H7 (cell line): ENCODE measurements at places on chromosomes 7 and 10.
A peak's percentile ranks its signal among the peaks of the same experiment; 100 is the strongest.

DNA sequence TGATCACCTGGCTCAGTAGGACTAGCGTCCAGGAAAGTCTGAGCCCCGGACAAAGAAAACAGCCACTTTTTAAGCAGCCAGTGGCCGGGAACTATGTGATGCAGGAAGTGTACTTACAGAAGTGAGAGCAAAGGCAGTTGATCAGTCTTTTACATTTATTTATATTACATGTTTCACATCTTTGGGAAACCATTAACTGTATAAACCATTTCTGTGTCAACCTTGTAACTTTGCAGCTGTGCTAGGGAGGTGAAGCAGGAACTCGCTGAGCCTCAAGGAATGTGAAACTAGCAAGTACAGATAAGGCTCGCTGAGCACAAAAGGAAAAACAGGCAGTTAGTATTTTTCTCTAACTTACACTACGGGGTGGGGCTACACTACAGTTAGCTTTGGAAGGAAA lies 39.9 kb upstream of the HECW1 start:
- DNase-seq = no peak

- DNase-seq = peak; percentile 31
These were observed 73.1 kb downstream of the CD36 start for GRCh38 chr7:80711531-80711930.

DNA sequence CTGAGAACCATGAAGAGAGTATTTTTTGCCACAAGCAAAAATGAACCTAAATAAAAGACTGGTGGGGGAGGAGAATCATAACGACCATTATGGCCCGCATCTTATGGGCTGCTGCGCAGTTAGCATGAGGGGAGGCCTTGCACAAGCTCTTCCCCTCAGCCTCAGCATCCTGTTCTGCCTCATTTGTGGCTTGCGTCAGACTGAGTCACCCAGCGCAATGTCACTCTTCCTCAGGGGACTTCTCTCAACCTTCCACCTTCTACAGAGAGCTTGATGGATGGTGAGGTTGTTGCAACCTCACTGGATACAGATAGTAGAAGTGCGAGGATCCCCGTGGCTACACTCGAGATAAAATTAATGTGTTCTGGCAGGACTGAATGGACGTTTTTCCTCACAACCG lies 16.8 kb upstream of the GPR15LG start:
- DNase-seq = no peak

- no peak for DNase-seq
These were observed 4.4 kb upstream of the GRK5 start for GRCh38 chr10:119203006-119203405.

- no peak for DNase-seq
These were observed 67.1 kb downstream of the GNAT3 start for GRCh38 chr7:80444811-80445210.

DNA sequence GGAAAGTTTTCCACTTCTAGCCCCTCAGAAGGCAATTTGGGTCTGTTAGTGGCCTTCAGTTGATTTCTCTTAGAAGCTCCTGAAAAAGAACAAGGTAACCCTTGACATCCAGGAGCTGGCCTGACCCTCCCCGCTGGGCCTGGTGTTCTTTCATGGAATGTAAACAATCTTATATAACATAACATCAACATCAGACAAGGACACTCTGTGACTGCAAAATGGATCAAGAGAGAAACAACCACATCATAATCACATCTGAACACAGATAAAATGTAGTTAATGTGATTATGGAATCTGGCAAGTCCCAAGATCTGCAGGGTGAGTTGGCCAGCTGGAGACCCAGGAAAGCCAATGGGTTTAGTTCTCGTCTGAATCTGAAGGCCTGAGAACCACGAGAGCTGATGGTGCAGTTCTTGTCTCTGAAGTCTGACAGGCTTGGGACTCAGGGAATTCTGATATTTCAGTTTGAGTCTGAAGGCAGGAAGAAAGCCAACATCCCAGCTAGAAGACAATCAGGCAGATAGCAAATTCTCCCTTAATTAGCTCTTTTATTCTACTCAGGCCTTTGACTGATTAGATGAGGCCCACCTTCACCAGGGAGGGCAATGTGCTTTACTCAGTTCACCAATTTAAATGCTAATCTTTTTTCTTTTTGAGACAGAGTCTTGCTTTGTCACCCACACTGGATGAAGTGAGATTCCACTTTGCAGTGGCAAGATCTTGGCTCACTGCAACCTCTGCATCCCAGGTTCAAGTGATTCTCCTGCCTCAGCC lies 91.4 kb upstream of the NAMPT start:
- DNase-seq = no peak

GRCh38 chr10:98414578-98414931 lies 427 bp downstream of the PYROXD2 start:
- no peak for DNase-seq

DNA sequence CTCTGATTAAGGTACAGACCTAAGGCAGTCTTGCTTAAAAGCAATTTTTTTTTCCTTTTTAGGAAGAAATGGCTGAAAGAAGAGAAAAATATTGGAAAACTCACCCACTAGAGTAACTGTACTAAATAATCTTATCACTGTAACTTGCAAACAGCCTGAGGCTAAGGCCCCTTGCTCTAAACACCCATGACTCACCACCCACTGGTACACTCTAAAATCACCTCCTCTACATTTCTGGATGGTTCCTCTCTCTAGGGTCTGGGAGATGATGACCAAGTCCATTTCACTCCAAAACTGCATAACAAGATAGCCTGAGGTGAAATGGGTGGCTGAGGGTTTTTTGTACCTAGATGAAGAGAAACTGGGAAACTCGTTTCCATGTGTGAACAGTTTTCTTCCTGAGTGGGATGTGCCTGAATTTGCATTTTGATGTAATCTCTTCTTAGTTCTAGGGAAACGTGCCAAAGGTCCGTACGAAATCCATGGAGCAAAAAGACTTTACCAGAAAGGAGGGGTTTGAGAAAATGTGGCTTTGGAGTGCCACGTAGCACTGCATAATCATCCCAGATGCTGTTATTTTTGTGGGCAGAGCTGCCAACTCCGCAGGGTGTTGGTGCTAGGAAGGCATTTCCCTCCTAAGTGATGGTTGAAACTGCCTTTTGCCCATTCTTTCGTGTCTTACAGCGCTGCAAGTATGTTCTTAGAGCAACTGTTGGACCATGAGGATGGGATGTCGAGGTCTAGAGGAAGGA lies 113.5 kb upstream of the C10orf90 start:
- DNase-seq = no peak

DNA sequence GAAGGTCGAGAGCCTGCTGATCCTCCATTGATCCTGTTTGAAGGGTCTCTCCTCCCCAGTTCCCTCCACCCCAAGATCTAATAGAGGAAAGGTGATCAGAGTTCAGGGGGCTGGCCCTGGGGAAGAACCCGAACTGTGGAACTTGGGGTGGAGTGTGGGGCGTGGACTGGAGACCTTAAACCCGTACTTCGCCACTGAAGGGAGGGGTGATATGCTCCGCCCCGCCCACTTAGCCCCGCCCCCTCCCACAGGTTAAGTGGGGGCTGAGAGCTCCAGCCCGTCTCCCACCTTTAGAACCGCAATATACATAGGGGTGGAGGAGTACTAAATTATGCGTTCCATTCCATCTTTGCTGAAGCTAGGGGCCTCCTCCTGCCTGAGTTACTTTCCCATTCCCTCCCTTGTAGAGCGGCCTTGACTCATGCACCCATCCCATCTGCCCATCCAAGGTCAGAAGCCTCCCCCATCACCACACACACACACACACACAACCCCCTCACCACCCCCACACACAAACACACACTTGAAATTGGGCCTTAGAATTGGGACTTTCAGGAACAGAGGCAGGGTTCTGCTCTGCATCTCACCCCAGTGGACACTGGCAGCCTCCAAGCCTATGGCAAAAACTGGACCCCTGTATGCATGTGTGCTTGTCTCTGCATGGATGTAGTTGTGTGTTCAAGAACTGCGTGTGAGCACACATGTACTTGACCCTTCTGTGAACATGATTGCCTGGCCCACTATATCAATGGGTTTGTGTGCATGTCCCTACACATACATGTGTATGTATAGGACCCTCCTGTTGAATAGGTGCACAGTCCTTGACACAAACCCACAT lies 991 bp downstream of the SEMA4G start:
- DNase-seq = peak; percentile 86

- DNase-seq = no peak
These were observed 244.3 kb downstream of the PHF14 start for GRCh38 chr7:11217848-11218565.

DNA sequence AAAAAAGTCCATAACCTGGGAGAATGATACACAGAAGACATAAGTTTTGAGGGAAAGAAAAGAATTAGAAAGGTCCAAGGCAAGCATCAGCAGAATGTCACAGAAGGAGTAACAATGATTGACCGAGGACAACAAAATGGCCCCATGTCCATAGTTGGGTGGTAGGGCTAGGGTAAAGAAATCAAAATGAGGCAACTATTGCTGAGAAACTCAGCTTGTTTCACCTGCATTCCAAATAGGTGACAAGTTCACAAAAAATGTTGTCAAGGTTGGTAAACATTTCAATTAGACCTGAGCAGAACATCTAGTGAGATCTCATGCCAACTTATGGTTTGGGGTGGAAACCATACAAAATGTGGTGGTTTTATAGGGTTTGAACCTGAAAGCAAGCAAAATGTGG lies 22.8 kb upstream of the DLX6 start:
- DNase-seq = no peak

GRCh38 chr10:86100581-86101061 lies 266.0 kb downstream of the GRID1 start:
- peak; percentile 72 for DNase-seq

DNA sequence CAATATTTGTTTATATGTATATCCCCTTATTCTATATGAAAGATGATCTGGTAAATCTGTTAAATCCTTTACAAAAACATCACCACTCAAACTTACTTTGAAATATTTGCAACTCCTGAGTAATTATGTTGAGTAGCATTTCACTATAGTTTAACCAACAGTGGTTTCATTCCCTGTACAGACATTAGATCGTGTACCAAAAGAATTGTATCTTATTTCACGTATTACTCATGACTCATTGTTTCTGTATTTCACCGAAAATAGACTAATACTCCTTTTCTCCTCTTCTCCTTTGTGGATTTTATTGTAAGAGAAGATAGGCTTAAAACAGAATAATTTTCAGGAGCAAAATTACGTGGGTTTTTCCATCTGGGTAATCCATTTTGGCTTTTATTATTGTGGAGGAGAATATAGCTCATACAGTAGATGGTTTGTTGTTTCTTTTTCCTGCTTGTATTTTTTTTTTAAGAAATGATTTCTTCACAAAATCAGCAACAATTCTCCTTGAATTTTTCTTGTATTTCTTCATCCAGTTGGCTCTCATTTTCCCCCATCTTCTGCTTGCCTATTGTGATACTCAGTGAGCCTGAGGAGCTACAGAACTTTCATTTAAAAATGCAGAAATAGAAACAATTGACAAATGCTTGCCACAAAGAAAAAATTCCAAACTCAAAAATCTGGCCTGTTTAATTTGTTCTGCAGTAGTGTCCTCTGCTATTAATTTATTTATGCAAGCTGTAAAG lies 90.6 kb upstream of the OIT3 start:
- no peak for DNase-seq

- DNase-seq = peak; percentile 0
These were observed 306.9 kb upstream of the DGKB start for GRCh38 chr7:15209429-15209828.

DNA sequence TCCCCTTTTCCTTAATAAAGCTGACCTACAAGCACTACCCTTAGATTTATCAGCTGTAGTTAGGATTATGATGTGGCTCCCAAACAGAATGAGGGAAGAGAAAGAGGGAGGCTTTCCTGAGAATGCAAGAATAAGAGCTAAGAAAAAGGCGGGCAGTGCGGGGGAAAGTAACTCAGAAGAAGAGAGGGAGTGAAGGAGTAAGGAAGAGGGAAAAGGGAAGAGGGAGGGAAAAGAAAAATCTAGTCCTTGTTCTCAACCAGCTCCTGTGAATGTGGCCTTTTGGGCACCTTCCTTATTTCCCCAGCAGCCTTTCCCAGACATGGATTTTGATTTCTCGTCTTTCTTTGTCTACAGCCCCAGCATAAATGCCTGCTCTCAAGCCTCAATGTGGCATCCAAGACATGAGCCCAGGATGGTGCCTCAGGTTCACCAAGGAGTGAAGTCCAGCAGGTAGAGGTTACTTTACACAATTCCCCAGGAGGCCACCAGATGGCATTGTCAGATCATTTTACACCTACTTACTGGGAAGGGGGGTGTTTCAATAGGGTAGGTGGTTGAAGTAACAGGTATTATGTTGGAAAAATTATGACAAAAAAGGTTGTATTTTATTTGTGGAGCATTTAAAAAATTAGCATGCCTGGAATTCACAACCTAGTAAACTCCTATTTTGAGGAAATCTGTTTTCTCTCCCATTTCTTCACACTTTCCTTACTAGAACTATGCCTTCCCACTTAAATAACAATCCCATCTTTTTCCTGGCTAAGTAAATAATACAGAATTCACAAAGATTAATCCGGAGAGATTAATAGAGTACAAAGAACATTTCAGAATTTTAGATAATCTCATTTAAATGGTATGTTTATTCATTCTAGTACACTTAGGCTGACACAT lies 106.5 kb downstream of the HTR7 start:
- peak; percentile 59 for DNase-seq

DNA sequence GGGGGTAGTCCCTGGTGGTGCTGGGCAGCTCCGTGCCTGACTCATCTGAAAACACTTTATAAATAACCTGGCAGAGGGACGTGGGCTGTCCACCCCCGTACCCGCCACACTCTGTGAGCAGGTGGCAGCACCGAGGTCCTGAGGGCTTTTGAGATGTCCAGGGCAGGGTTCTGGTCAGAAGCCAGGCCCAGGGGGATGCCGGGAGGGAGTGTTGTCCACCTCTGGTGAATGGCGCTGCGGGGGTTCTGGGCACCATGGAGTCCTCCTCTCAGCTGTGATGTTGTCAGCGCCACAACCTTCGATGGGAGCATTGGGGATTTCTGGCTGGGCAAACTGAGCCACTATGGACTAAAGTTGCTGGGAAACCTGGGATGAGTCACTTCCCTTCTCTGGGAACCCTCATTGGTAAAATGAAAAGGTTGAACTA lies 27.4 kb upstream of the GOLGA7B start:
- DNase-seq = peak; percentile 48

DNA sequence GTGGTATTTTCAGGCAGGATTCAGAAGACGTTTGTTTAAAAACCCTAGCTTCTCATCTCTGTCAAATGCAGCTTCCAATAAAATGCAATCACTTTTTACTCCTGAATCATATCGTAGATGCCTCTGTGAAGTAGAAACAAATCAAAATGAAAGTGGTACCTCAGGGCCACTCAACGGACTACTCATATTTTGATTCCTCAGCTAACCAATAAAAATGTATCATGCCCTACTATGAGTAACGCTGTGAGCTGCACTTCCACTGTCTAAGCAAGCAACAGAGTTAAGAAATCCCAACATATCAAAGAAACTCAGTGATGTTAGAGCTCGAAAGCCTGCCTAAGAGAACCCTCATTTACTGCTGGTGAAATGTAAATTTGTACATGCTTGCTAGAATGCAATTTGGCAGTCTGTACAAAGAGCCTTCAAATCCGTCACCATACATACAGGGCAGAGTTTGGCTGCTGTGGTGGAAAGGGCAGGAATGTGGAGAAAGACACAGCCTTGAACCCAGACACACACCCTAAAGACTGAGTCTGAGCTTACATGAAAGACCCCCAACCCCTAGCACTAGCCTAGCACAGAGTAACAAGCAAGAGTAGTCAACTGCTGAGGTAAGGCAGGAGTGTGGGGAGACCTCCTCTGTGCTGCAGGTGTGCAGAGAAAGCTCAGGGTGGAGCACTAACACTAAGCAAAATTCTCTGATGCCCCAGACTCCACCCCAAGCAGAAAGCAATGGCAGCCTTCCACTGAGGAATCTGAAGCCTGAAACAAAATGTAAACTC lies 151.5 kb downstream of the ANK3 start:
- peak; percentile 18 for DNase-seq

GRCh38 chr7:144255471-144255897 lies 9.1 kb downstream of the OR2A7 start:
- DNase-seq = peak; percentile 17

GRCh38 chr7:69657331-69657730 lies 59.1 kb downstream of the AUTS2 start:
- no peak for DNase-seq
